ENCODE measurements at places on chromosomes 4 and X.

DNA sequence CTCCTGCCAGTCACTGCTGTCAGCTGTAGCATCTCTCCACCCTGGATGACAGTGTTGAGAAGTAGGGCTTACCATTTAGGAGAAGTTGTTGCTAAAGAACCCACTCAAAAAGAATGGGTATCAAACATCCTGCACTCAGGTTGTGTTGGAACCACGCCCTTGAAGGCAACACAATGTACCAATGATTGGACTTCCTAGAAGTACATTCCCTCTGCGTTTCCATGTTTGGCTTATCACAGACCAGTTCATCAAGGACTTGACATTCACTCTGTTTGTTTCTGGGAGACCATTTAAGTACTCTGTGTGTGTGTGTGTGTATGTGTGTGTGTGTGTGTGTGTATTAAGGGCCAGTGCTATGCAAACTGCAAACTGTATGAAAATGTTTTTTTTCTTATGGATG, 200.6 kb upstream of the GATB start:
- no peak for DNase-seq

DNA sequence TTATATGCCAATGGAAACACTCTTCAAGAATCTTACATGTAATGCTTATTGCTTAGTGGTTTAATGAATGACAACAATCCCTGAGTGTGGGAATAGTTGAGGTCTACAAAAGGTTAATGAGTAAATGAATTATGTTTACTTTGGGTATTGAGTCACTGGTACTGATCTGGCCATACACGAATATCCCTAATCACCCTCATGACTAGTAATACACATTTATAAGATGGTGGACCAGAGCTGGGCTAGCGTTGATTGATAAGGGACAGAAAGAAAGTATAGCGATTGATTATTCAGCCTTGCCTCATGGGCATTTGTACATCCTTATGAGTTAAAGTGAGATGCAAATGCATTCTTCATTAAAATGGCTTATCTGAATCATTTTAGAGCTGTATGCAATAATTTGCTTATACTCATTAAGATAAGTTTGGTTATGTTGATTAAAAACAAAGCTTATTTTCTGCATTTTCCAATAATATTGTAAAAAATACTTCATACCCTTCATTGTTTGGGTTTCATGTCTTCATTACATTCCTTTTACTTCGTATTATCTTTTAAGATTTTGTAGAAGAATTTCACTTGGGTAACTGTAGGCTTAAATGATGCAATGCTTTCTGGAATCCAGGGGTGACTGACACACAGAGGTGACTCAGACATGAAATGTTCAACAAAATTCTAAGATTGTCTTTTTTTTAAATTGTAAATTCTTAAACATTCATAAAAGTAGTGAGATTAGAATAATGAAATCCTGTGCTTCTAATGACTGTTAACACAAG, 47.4 kb downstream of the FGF2 start:
- no peak for DNase-seq

- no peak for DNase-seq
Observed at GRCh38 chrX:66489339-66489738, 149.5 kb downstream of the EDA2R start.

- no peak for DNase-seq
Observed at GRCh38 chr4:41358647-41359421, 102.1 kb downstream of the UCHL1 start.

DNA sequence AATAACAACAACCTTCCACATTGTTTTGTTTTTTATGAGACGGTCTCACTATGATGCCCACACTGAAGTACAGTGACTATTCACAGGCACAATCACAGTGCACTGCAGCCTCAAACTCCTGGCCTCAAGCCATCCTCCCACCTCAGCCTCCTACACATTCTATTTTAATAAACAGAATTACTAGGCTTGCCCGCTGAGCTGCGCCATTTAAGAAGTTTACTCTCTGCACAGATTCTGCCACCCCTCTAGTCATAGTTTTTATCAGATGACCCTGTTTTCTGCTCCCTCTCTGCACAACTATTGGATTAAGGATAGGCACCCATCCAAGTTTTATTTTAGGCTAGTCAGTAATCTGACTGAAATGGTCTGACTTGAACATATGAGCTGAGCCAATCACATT, 11.3 kb upstream of the COX18 start:
- DNase-seq: no peak

- no peak for DNase-seq
Observed at GRCh38 chrX:97229318-97229717, 345.6 kb downstream of the RPA4 start.

GRCh38 chrX:136697156-136697555, 49.2 kb downstream of the CD40LG start:
- no peak for DNase-seq

DNA sequence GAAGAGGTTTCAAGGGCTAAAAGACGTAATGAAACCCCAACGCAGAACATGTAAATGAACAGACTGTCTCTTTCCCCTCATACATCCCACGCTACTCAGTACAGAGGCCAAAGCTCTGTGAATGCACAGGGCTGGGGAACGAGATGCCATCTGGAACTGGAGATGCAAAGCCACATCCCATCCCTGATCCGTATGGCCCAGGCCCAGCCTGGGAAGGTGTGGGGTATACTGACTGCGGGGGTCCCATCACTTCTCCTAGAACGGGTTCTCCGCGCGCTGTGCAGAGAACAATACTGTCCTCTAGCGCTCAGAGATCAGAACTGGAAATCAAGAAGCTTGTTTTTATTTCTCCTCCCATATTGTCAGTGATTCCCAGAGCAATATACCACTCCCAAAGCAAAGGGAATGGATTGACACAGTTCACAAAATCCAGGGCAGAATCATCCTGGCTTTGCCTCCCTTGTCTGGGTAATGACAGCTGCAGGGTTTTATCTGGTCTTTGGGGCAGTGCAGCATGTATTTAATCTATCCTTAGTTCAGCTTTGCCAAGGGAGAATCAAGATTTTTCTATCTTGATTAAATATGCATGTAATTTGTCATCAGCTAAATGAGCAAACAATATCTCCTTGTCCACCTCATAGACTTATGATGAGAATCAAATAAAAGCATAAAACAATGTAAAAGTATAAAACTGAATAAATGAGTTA, 47.3 kb upstream of the TLR3 start:
- no peak for DNase-seq

- DNase-seq: no peak
Observed at GRCh38 chr4:43233321-43233720, 340.8 kb downstream of the GRXCR1 start.

GRCh38 chr4:28427306-28428085, 1566.9 kb downstream of the STIM2 start:
- no peak for DNase-seq

DNA sequence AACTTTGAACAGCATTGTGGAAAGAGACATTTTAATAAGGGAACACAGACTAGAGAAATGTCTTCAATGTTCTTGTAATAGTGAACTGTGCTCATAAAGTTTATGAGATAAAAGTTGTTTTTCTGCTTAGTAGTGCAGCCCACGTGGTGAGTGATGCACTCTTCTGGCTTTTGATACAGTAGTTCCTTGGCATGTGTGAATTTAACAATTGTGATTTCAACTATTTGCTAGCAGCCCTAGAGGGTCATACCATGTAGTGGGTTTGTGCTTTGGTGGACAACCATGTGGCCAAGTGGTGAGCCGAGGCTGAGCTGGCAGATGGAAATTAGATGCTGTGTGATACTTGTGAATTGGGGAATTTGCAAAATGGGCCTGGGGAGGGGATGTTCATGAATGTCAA, 116.2 kb upstream of the SLC4A4 start:
- no peak for DNase-seq

- no peak for DNase-seq
Observed at GRCh38 chr4:3250956-3251690, 2.2 kb downstream of the MSANTD1 start.

GRCh38 chr4:52870225-52870624, 8.1 kb downstream of the RASL11B start:
- no peak for DNase-seq

- no peak for DNase-seq
Observed at GRCh38 chr4:149781150-149781549, 34.5 kb downstream of the IQCM start.

GRCh38 chr4:7632341-7632740, 197.6 kb upstream of the PSAPL1 start:
- DNase-seq: no peak

- no peak for DNase-seq
Observed at GRCh38 chrX:46582966-46583365, 9.4 kb downstream of the CHST7 start.

DNA sequence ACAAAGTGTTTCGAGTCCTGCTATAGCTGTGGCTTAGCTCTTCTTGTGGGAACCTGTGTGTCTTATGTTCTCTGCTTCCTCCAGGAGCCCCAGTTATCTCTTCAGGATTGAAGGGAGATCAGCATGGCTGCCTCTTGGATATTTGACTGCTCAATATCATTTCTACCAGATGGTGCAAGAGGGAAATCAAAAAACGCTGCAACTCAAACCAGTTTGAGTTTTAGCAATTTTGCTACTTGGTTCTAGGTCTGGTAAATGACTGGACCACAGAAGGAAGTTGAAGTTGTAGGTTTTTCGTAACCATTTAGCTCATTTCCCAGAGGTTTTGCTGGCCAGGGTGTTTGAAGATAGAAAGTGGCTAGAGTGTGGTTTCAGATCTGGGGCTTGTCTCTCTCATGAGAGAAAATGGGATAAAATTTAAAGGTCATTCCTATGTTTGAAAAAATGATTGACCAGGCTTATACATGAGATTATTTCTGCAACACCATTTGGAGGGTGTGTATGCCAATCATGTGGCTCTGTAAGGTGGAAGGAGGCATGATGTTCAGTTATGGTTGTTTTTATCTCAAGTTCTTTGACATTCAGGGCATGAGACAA, 210.4 kb downstream of the SPRY1 start:
- DNase-seq: no peak

- no peak for DNase-seq
Observed at GRCh38 chr4:172256820-172257219, 443.6 kb downstream of the GALNTL6 start.

GRCh38 chrX:15350329-15350996, 15.1 kb upstream of the PIGA start:
- no peak for DNase-seq

- no peak for DNase-seq
Observed at GRCh38 chr4:125760201-125760819, 445.6 kb downstream of the FAT4 start.

- DNase-seq: no peak
Observed at GRCh38 chr4:89048906-89049601, 7.9 kb downstream of the FAM13A start.

- no peak for DNase-seq
Observed at GRCh38 chr4:101977076-101977475, 186.5 kb downstream of the BANK1 start.

GRCh38 chrX:95640226-95640625, 1044.4 kb upstream of the DIAPH2 start:
- DNase-seq: no peak

GRCh38 chrX:42602566-42602965, 175.4 kb downstream of the PPP1R2C start:
- no peak for DNase-seq

- DNase-seq: no peak
Observed at GRCh38 chr4:172740434-172740833, 428.2 kb upstream of the GALNT7 start.

- DNase-seq: no peak
Observed at GRCh38 chrX:52216541-52216940, 31.9 kb downstream of the MAGED4 start.

DNA sequence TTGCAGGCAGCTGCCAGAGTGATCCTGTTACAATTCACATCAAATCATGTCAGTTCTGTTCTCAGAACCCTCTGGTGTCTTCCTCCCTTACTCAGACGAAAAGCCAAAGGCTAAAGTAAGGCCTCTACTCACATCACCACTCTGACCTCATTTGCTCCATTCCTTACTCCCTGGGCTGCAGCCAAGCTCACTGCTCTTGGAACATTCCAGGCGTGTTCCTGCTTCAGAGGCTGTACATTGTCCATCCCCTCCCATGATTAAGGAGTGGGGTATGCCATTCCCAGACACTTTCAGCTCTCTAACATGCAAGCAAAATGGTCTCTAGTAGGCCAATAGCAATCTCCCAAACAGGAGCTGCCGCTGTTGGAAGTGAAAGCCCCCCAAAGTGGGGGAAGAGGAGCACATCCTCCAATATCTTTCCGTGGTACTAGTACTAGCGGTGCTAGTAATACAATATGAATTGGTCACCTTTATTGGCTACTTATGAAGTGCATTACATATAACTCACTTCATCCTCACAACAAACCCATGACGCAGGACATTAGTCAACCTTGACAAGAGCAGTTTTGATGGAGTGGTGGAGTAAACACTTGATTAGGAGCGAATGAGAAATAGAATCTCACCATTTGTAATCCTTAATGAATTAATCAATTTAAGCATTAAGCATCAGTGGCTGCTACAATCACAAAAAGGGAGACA, 15.0 kb downstream of the GAB3 start:
- no peak for DNase-seq

GRCh38 chrX:135973025-135973547, 702 bp downstream of the MMGT1 start:
- DNase-seq: no peak

- no peak for DNase-seq
Observed at GRCh38 chr4:113636438-113636818, 125.1 kb downstream of the CAMK2D start.

DNA sequence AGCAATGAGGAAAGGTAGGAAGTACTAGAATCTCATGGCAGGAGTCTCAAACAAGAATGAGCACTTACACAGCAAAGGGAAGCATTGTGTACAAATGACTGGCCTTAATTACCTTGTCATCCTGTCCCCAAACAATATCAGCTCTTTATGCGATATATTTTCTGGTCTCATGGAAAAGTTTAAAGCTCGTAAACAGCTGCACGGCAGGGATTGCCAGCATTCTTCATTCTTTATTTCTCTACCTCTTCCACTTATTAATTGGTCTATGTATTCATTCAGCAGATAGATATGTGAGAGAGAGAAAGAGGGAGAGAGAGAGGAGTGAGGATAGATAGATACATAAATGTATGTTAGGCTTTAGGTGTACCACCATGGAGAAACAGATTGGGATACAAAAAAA, 155.8 kb upstream of the FAT4 start:
- DNase-seq: no peak

Data from stimulated activated CD8-positive, alpha-beta memory T cell treated with anti-CD3 and anti-CD28 coated beads, Interleukin-4, amount 100 ng/mL, for 1 hour (primary cell).